ENCODE measurements at places on chromosomes 5 and 9.

- no peak for DNase-seq
These were observed 70.9 kb downstream of the SETX start for GRCh38 chr9:132283863-132284262.

DNA sequence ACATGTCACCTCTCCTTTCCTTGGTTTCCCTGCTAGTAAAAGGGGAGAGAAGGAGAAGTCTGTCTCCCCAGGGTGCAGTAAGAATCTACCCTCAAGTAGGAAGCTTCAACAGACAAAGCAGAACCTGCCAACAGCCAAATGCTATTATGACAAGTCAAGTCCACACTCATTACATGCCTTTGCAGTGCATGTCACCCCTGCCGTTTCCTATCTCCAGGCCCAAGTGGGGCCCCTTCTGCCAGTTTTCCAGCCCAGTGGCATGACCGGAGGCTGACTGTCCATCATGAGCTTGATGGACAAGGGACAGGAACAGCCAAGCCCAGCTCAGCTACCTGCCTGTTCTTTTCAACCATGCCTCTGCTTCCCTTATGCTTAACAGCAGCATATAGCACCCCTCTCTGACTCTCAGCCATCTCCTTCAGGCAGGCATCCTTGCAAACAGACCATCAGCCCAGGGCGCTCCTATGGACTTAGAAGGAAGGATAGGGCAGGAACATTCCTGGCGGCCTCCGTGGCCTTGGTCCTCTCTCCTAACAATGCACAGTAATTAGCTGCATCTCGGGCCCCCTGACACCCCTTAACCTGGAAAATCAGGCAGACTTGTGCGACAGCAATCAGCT, 107.2 kb upstream of the RAD23B start:
- DNase-seq: no peak

DNA sequence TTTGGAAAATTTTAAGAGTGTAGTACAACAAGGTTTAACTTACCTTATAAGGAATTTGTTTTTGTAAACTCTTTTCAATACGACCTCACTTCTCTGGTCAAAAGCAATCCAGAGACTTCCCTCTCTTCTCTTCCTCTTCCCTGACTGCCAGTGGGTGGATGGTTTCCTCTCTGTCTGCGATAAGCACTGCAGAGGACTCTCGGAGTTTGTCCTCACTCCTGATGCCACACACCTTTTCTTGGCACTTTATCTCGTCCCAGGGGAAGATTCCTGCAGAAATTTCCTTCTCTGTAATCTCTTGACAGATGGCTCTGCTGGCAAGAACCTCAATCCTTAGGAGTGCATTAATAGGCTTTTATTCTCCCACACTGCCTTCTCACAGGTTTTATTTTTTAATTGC, 641.6 kb downstream of the NR2F1-AS1 start:
- DNase-seq: no peak

- no peak for DNase-seq
These were observed 463.2 kb upstream of the ZNF608 start for GRCh38 chr5:125209650-125210049.

GRCh38 chr5:127060470-127060985, 12.8 kb downstream of the C5orf63 start:
- no peak for DNase-seq

- DNase-seq: no peak
These were observed 613 bp upstream of the COL15A1 start for GRCh38 chr9:98942906-98943681.

GRCh38 chr9:135345775-135346433, 133.7 kb upstream of the PPP1R26 start:
- DNase-seq: no peak

DNA sequence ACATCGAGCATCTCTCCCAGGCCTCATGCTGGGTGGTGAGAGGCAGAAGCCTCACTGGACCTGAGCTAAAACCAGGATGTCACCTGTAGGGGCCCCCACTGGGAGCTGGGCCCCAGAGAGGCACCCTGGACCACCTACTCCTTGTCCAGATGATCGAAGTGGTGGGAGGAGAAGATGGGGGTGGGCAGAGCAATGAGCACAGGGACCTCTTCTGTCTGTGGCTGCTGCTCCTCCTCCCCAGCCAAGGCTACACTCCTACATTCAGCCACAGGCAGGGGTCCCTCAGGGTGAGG, 227.5 kb downstream of the CACNA1B start:
- no peak for DNase-seq

GRCh38 chr9:16241231-16241630, 629.2 kb downstream of the BNC2 start:
- no peak for DNase-seq

DNA sequence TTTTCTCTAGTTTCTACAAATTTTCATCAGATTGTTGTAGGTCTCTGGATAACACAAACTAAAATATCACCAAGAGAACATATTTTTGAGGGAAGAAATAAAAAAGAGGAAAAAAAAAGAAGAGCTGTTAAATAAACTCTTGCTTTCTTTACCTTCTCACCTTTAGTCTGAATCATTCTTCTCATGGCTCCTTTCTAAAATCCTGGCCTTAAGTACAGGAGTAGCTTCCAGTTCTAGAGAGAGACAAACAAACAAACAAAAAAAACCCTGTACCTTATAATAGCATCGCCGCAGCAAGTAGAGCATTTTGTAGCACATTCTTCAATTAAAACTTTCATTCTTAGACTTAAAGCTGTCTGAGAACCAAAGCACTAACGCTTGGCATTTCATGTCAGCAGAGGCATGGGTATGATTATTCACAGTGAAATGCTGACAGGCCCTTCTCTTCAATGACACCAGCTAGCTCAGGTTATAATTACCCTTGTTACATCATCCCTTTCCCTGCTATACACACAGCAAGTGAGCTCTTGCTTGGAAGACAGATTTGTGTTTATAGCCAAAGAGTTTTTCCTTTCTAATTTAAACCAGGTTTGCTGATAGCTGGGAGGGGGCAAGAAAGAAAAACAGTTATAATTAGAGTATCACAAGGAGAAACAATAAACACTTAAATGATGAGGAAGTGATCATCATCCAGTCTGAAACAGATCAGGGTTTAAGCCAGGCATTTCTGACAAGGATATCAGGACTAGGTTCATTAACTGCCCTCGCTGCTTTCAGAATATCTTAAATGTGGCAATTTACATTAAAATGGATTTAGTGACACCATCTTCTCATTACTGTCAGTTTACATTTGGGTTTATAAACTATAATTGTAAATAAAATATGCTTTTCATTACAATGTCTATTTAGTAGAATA, 510.9 kb upstream of the ZNF608 start:
- no peak for DNase-seq

GRCh38 chr5:159341145-159341544, 10.9 kb upstream of the IL12B start:
- no peak for DNase-seq

- no peak for DNase-seq
These were observed 252.2 kb downstream of the NR2F1-AS1 start for GRCh38 chr5:93328833-93329232.

DNA sequence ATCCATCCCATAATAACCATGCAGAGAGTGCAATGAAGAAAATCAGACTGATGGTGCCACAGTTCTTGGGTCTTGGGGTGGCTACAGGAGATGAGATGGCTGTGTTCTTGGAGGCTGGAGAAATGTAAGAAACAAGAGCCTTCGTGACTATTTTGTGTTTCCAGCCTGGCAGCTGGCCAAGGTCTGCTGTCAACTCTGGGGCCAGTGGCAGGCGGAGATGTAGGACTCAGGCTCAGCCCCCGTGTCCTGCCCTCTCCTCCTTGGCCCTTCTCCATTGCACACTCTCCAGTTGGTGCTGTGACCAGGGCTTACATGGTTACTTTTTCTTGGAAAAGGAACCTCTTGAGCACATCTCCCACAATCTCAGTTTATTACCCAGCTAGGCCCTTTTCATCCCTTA, 235.4 kb downstream of the DMRT2 start:
- no peak for DNase-seq

GRCh38 chr5:149043641-149044040, 19.2 kb downstream of the SH3TC2 start:
- no peak for DNase-seq

- no peak for DNase-seq
These were observed 9.5 kb upstream of the NFIL3 start for GRCh38 chr9:91433180-91433579.

DNA sequence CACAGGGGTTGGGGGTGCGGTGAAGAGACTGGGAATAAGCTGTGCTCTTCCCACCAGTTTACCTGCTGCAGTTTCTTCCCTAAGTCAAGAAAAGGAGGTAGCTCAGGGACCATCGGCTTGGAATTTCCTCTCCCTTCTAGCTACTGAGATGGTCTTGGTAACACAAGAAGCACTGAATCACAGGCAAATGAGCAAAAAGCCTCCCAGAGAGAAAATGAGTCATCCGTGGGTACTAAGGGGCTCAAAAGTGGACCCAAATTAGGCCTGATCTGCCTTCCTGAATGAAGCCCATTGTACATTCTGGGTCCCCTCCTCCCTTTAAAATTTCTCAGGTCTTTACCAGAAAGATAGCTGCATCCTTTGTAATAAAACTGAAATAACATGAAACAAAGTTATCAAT, 49.9 kb downstream of the PTPN3 start:
- DNase-seq: no peak

DNA sequence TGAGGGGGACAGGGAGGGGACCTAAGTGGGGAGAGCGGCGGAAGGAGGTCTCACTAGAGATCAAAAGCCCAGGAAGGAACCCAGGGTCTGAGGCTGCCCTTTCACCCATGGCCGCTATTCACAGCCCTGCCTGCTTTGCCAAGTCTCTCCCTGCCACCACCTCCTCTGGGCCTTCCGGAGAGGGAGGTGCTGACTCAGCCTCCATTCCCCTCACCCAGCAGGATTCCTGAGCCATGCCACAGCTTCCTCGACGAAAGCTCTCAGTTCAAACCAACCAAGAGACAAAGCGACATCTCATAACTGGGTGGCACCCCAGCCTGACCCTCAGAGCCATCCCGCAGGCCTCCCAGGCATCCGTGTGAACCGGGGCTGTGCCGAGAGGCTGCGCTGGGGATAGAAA, 36.7 kb downstream of the PAX5 start:
- DNase-seq: no peak

GRCh38 chr9:35510383-35510753, 20.5 kb downstream of the RUSC2 start:
- no peak for DNase-seq

DNA sequence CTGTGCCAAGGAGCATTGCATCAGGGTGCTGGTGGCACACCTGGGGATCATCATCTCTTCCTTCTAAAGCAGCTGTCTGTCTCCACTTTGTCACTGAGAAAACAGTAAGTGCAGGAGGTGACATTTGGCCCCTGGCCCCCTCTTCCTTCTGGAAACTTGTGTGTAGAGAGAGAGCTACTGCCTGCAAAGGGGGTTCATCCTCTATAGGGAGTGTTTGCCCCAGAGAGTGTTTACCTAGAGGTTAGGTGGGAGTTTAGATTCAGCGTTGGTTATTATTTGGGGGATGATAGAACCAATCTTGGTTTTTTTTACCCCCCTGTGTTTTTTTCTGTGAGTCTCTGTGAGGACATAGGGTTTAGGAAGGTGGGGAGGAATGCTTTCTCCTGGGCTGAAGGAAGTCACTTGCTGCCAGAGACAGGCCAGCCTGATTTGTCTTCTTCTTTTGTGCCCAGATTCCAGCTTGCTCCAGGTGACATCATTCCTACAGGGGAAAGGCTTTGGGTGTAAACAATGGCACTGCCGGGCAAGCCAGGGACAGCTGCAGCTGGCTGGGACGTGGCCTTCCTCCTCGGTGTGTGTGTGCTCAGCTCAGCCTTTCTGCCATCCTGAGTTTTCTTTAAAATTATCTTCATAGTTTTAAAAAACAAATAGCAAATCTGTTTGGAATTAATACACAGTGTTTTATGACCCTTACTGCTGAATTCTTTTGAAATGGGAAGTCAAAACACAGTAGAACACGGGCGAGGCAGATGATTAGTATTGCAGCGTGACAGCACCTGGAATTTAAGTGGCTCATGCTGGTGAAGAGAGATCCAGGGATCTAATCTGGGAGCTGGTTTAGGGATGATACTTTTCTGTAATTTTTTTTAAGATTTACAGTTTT, 24.5 kb downstream of the PRRC2B start:
- DNase-seq: no peak

- no peak for DNase-seq
These were observed 212.9 kb downstream of the MARCHF11 start for GRCh38 chr5:15966651-15967050.

- DNase-seq: no peak
These were observed 96.8 kb upstream of the PJA2 start for GRCh38 chr5:109506556-109506955.

GRCh38 chr9:135888766-135889394, 18.5 kb downstream of the CAMSAP1 start:
- no peak for DNase-seq

- no peak for DNase-seq
These were observed at the start of gene PCDHA6 for GRCh38 chr5:140827704-140828361. Gene PCDHA6, plus strand, starts transcription at chr5:140827960. Its CDS starts 132 bp downstream, at chr5:140828092.

DNA sequence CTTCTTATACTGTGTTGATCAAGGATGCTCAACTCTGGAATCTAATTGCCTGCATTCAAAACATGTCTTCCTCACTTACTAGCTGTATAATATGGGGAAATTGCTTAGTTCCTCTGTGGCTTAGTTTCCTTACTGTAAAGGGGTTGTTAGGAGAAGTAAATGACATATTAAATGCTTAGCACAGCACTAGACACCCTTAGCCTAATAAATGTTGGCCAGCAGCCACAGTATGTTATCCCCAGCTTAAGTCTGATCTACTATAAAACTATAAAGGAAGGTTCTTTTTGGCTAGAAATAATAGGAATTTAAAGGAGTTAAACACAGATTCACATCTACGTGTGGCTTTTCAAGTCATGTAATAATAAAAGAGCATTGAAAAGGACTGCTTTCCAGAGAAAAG, 232.4 kb downstream of the PCSK1 start:
- DNase-seq: no peak

GRCh38 chr9:110255463-110256379, 586 bp downstream of the TXN start:
- DNase-seq: no peak

DNA sequence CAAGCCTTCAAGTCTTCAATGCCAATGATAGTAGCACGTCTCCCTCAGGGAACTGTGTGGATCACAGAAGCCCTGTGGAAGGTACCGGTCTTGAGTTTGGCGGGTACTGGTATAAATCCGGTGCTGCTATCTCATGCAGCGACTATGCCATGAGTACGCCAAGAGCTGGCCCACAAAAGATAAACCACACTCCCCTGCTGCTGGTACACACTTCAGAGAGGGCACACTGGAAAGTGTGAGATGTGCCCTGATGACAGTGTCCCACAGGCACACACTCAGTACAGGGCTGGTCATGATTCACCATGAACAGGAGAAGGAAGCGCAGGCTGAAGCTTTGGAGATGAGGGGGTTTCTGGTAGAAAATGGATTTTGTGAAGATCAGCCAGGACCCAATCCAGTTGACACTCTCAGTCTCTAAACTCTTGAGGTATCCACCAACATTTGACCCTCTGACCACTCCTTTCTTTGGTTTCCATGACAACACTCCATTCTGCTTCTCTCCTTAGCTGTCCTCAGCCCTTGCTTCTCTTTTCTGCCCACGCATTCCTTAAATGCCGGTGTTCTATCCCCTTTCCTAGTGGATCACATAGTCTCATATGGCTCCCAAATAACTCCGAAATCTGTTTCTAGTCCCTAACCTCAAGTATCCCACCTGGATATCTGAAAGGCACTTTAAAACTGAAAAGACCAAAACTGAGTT, 5.1 kb downstream of the AMACR start:
- DNase-seq: no peak

- no peak for DNase-seq
These were observed 115.1 kb upstream of the DAP start for GRCh38 chr5:10876006-10876744.

All from right renal cortex interstitium (tissue), 3 donors.